ENCODE measurements at places on chromosomes 6 and 20. TPM values are rescaled to one million over a fixed set of nuclear protein-coding genes. Genes with fewer than 3 reads are reported as not detected.

ACTR5 gene
- 9.1 TPM for total RNA-seq

AIF1 gene
- total RNA-seq, result not detected

FABP7 gene
- not detected for total RNA-seq

SLC17A3 gene
- 0.86 TPM for total RNA-seq
